ENCODE measurements at places on chromosomes 11 and 22.
A peak's percentile ranks its signal among the peaks of the same experiment; 100 is the strongest.

DNA sequence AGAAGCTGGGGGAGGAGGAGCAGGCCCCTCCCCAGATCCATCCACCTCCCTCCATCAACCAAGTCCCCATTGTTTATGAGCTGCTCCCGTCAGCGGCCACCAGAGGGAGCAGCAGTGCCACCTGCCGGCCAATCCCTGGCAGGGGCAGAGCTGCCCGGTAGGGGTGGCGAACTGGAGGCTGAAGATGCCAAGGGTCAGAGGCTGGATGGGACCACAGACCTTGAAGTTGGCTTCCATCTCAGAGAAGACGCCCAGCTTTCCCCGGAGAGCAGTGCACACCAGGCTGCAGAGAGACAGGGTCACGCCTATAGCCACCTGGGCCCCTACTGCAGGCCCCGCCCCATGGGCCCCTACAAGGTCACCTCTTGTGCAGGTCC lies 3.6 kb downstream of the FIBP start:
- DNase-seq, result peak; percentile 70

DNA sequence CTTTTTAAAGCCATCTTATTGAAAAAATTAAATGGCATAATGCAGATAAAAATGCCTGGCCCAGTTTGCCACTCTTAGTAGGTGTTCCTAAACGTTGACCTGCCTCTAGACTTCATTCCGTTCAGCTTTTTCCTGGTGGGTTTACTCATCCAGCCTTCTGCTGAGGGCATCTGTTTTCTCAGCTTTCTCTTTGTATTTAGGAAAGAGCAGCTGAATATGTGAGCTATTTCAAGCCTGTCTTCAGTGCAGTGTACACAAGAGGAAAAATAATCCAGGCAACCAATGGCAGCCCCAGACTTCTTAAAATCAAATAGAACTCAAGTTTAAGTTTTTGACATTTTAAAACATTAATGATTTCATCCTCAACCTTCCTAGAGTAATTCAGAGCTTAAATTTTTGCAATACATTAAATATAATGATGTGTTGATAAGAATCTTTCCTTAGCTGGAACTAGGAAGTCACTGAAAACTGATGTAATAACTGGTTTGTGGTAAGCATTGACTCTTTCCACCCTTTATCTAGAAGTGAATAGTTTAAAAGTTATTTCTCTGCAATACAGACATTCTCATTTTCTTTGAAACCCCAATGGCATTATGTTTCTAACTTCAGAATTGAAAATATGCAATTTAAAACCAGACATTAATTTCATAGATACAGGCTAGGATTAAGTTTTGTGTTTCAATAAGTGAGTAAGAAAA lies 165.4 kb downstream of the AASDHPPT start:
- DNase-seq, result no peak

GRCh38 chr22:38824585-38824984 lies 19.2 kb downstream of the NPTXR start:
- peak; percentile 14 for DNase-seq

GRCh38 chr22:27574651-27575050 lies 226.9 kb downstream of the MN1 start:
- no peak for DNase-seq

GRCh38 chr11:42958635-42959034 lies 353.2 kb upstream of the API5 start:
- DNase-seq, result no peak

GRCh38 chr11:121426476-121427399 lies 25.4 kb upstream of the SORL1 start:
- DNase-seq, result peak; percentile 37

All from activated CD8-positive, alpha-beta memory T cell treated with anti-CD3 and anti-CD28 coated beads for 1 hour (primary cell).